SK-MEL-5 (cell line): ENCODE measurements at places on chromosomes 3 and 15. TPM values are rescaled to one million over a fixed set of nuclear protein-coding genes. Genes with fewer than 3 reads are reported as not detected.

Gene ITGA11
- not detected in 2 replicates for total RNA-seq

- DNase-seq = no peak
These were observed 243.7 kb upstream of the LRIG1 start for GRCh38 chr3:66744521-66744920.

Gene PARP16
- 7.4 and 10.1 TPM in 2 replicates for total RNA-seq

- peak; percentile 61 for DNase-seq
These were observed 293.3 kb downstream of the MEX3B start for GRCh38 chr15:81752546-81752942.
